Fibroblast of skin of left biceps (primary cell): ENCODE measurements at places on chromosomes 3 and 15.

DNA sequence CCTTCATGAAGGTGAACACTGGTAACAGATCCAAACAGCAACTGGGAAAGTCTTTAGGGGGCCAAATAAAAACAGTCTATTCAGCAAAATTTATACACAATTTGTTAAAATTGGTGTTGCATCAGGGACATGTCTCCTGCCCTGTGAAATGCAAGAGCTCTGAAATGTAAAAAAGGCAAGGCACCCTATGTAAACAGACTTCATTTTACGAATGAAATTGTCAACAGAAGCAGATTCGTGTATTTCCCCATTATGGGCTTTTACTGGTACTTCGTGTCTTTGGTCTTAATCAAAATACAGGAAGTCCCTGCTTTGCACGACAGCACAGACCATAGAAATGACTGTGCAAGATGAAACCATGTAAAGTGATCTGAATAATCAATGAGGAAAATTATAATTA is 127.3 kb upstream of the THBS1 start:
- DNase-seq, result no peak

DNA sequence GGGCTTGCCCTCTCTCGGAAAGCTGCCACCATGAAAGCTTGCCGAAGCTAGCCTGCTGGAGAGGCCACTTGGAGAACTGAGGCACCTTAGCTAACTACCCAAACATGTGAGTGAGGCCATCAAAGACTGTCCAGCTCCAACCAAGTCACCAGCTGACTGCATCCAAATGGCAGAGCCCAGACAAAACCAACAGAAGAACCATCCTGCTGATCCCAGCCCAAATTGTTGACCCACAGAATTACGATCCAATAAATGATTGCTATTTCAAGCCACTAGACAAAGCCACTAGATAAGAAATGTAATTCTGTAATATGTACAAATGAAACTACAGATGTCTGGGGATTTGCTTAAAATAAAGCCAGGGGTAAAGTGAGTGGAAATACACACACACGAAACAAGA is 109.8 kb upstream of the TRPM1 start:
- DNase-seq, result no peak

- no peak for DNase-seq
Measured at GRCh38 chr3:128763967-128764366, 38.0 kb downstream of the RAB7A start.

DNA sequence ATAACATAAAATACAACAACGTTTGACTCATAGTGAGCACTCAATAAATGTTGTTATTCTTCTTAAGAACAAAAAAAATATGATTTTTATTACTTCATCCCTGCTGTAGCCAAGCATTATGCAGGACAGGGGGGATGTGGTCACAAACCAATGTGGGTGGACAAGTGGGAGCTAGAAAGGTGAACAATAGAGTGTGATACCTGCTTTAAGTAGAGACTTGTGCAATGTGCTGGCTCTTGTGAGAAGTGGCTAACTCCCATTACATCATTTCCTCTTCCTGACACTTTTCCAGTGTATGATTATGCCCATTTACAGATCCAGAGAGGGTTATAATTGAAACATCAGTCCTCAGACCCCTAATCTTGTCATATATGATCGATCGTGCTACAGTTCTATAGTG is 193.6 kb downstream of the UBE2E2 start:
- DNase-seq, result no peak

GRCh38 chr3:141485641-141486495 is 959 bp upstream of the RASA2 start:
- DNase-seq, result no peak

DNA sequence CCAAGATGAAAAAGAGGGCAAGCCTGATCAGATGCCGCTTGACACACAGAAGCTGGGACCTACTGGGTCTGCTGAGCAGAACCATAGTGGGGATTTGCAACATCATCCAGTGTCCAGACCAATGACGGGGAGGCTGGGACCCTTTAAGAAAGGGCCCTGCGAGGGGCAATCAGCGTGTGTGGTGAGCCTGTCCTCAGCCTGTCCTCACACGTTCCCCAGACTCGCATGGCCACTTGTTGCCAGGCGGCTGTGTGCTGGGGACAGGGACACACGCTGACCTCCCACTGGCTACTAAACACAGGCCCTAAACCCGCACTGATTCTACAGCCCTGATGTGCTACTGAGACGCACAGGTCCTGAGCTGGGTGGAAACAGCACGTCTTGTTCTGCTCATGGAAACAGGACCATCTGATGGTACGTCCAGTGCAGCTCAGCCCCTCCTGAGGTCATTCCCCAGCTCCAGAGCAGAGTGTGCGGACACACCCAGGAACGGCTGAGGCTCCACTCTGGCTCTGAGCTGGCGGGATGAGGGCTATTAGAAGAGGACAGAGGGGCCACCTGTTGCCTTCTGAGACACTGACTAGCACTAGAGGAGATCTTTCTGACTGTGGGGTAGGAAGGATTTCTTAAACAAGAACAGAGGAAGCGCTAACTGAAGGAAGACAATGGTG is 24.4 kb downstream of the PCSK6 start:
- DNase-seq, result no peak

DNA sequence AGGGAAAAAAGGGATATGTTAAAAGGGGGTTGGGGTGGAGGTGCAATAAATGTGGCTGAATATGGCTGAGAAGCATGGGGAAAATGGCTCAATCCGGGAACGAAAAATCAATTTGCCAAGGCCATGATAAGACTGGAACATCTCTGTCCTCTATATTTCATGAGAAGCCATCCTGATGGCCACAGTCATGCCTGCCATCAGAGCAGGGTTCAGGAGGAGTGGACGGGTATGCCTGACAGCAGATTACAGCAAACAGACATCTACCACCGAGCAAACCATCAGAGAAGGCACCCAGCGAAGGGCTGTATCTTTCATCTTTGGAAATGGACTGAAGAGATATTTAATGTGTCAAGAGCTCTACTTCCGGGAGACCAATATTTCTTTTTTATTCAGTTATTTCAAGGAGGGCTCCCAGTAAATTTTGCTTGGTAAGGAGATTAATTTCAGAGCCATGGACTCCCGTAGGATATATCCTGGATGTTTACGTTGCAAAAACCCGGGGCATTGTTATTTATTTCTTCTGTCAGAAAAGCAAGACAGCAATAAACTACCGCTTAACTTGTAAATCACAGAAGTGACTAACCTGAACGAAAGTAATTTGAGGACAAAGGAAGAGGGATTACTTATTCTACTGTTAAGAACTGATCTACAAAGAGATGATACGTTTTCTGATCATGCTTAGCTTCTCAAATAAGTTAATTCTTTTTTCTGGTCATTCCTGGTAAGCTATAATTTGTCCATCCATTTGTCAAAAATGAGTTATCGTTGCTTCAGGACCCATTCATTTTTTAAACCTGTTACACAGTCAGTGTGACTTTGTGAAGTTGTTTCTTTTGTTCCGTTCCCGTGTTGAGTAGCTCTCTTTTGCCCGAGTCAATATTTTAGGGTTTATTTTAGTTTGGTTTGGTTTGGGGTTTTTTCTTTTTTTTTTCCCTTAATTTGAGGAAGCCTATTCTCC is 80.6 kb upstream of the CHD2 start:
- no peak for DNase-seq

DNA sequence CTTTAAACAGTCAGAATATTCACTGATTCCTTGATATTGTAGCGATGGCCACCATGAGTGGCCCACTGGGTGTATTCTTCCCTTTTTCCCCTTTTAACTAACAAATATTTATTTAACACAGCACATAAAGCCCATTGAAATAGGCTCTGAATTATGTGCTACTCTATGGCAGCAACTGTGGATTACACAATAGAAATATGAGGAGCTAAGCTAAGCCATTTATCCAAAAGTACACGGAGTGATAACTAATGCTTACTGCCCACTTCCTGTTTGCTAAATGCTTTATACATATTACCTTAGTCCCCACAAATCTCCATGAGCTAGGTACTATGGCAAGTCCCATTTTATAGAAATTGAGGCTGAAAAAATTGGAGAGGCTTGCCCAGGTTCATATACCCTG is 17.9 kb downstream of the ILDR1 start:
- DNase-seq, result no peak

DNA sequence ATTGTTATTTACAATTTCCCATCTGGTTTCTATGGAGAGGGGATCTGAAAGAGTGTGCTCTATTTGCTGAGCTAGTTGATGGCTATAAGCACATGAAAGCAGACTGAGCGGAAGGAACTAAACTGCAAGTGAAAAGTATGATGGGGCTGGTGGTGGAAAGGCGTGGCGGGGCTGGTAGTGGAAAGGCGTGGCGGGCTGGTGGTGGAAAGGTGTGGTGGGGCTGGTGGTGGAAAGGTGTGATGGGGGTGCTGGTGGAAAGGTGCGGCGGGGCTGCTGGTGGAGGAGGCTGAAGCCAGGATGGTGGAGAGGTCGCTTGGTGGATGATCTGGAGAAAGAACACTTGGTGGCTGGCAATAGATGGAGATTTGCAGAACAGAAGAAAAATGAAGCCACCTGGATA is 136.7 kb downstream of the FMN1 start:
- DNase-seq, result no peak

GRCh38 chr3:134640872-134641470 is 9.9 kb downstream of the KY start:
- no peak for DNase-seq

DNA sequence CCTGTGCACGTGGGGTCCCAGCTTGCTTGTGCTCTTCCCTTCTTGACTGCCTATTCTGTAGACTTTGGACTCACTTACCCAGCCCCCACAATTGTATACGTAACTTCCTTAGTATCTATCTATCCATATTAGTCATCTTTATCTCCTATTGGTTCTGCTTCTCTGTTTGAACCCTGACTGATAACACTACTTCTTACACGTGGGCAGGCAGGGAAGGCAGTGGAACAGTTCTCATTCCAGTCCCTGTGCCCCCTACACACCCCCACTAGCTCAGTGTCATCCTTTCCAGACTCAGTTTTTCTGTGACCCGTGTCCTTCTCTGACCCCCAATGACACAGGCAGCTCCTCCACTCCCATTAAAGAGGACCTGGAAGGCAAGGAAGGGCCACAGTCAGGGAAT is 74.2 kb upstream of the FBN1 start:
- DNase-seq, result no peak

- no peak for DNase-seq
Measured at GRCh38 chr15:40772014-40772413, 2.2 kb downstream of the C15orf62 start.

DNA sequence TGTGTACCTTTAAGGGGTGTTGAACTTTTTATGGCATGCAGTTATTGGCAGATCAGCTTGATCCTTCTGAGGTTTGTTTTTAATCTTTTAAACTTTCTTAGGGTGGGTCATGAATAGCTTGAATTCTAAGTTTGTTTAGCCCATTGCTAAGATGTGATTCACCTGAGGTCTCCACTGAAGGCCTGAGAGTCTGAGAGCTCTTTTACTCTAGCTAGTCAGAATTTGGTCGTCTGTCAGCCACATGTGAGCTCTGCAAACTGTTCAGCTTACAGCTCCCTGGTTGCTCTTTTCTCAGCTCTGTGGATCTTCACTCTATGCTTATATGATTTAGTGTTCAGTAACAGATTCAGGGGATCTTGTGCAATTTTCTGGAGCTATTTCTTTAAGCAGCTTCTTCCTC is 161.3 kb downstream of the ABHD5 start:
- DNase-seq, result no peak

DNA sequence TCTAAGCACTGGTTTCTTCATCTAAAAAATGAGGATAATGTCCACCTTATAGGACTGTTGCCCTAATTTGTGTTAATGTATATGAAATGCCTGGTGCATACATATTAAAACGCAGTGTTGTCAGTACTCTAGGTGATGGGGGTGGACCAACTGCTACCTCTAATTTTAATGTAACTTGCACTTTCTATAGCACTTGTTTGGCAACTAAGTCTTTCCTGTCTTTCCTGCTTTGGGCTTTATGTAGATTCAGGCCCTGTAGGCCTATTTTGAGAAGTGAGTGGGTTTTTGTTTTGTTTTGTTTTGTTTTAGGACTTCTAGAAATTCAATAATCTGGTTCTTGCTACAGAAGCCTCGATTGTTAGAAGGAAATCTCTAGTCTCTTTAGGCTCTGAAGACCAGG is 21.2 kb downstream of the SLC7A14 start:
- no peak for DNase-seq

DNA sequence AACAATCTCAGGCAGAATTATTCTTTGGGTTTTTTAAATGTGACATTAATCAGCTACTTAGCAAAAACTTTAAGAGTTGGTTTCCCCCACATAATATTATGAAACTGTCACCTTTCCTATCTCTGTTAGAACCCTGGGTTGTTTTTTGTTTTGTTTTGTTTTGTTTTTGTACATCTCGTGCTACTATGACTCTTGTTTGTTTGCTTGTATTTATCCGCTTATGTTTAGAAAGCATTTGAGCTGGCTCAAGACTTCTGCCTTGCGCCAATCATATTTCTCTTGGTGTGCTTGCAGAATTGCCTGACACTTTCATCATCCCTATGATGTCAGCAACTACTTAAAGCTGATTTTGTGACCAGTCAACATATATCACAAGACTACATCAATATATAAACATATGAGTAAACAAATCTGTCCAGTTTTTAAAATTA is 116.9 kb downstream of the DCLK3 start:
- no peak for DNase-seq

DNA sequence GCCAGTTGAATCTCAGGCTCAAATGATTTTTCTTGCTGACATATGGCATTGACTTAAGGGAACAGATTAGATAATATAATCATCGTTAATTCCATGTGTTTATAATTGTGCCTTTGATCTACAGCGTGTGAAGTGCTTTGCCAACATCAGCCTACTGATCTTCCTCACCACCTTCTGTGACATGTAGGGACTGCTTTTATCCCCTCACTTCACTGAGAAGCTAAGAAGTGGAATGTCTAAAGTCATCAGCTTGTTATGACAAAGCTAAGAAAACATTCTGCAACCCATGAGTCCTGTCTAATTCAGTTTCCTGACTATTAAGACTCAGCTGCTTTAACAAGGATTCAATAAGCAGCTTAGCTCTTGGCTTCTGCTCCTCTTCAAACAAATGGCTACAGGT is 106.0 kb downstream of the MYH15 start:
- DNase-seq, result no peak

DNA sequence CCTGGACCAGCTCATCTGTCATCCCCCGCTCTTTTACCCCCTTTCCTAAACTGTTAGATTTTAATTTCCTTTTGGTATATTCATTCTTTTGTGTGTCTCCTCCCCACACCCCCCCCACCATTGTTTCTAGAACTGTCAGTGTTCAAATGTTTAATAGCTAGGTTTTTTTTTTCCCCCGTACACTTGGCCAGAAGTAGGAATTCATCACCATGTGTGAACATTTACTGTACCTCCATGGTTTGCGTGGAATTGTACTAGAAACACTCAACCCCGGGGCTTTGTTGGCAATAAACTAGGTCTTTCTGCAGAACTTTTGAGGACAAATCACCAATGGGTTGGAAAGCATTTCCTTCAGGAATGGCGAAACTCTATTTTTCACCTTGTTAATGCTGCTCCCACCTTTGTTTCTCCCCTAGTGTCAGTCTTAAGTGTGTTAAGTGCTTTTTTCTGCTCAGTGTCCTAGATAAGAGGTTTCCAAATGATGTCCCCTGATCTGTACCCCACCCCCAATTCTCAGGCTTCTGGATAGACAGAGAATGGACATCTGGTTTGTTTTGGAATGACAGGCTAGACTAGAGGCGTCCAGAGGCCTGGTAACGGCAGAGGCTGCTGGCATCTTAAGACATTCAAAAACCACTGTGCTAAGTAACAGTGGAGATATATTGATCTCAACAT is 76.8 kb downstream of the SMAD3 start:
- DNase-seq, result no peak

- DNase-seq, result no peak
Measured at GRCh38 chr3:13188181-13188779, 115.1 kb upstream of the IQSEC1 start.
